ENCODE measurements at places on chromosomes 6 and 20.

DNA sequence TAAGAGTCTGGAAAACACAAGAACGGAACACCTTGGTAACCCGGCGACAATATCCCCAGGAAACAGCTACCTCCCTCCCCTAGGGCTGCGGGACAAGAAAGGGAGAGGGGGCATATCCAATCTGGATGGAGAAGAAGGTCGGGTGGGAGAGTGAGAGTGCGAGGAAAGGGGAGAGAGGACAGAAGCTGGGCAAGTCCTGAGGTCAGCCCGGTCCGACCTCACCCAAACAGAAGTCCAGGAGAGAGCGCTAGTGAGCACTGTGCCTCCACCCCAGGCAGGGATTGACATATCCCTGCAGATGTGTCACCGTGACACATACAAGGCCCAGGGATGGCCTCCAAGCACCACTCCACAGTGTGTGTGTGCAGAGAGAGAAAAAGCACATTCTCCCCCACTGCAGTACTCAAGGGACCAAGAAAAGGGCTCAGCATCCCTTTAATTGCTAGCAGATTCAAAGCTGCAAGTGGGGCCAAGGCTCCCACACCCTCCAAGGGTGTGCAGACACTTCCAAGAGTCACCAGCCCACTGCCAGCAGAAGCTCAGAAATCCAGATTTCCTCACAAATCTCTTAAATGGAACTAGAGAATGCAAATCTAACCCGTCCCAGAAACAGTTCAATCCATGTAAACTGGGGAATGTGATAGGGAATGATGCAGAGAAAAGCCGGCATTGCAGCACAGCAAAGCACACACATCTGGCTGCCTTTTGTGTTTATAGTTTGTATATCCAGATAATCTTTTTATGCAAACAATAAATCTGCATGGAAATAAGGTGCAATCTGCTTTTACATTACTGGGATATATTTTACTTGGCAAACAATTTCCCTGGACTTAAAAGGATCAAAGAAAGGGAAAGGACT is 3.1 kb downstream of the PXDC1 start:
- DNase-seq, result peak; percentile 9

GRCh38 chr6:145811741-145812140 is 2.9 kb downstream of the FBXO30 start:
- DNase-seq, result no peak

DNA sequence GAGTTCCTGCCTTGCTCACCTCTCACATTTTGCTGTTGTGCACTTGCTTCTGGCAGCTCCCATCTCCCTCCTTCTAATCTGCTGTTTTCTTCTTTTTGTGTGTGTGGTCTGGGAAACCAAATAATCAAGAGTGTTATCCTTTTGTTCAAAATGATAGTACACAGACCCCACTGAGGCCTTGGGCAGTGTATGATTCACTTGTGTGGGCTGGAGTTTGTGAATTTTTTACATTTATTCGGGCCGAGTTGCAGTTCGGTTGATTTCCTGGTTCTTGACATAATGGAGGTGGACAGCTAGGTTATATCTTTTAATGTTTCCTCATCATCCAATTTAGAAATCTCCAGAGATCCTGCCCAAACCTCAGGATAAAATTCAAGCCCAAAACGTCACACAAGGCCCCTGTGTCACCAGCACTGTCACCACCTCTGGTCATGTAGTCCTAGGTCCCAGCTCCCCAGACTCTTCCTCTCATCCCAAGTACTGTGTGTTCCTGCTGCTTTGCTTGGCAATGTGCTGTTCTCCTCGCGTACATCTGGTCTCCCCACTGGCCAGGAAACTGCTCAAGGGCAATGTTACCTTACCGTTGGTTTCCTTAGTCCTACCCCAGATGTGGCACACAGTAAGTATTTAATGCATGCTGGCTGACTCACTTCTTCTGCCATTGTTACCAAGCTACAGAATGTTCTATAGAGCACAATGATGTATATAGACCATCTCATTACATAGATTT is 55.7 kb upstream of the PHACTR2 start:
- DNase-seq, result no peak

DNA sequence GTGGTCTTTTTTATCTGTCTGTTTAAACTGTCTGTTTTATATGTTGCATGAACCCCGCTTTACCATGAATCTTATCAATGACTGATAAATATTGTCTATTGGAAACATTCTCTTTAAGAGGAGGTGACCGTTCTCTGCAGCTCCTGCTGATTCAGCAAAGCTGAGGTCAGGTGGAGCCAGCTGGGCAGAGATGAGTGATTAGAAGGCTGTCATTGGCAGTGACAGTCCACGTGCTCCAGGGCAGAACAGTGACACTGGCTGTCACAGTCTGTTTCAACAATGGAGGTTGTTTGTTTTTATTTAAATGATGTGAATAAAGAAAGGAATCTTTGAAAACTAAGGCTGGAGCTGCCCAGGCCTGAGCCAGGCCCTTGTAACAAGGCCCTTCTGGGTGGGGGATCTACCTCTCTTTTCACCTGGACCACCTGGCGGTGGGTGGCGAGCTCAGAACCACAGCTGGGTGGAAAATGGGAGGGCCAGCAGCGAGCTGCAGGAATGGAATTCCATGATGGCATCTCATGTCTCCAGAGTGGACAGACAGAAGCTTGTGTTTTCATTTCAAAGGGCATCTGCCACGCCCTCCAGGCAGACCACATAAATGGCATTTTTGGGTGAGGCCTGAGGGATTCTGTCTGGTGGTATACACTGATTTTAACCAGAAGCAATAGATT is 12.6 kb downstream of the SYNJ2 start:
- no peak for DNase-seq

DNA sequence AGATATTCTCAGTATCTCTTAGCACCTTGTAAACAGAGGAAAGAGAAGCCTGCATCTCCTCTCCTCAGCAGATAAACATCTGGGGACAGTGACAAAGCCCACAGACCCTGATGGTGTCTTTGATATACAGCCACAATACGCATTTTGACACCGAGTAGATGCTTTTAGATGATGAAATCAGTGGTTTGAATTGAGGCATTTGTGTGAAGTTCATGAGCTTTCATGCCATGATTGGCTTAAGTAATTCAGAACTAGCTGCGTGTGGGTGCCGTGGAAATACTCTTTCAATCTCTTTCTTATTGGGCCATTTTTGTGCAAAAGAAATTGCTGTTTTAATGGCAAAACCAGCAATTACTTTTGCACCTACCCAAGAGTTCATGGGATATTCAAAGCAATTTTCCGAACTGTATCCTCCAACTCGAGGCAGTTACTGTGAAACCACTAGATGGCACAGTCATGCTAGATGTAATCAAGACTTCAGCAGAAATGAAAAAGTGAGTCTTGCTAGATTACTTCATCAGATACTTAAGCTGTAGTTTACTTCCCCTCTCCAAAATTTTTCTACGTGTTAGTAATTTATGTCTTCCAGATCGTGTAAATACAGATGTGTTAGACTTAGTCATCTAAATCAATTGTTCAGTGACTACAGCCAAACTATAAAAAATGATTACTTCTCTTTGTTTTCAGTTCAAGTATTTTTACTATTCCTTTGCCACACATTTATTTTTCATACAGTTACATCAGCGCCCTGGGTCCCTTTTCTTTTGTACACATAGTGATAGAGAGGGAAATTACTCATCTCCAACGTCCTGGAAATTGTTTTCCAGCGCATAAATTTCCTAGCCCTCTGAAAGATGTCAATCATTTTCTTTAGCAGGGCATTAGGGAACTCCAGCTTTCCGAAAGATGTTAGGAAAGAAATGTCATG is 49.4 kb downstream of the IYD start:
- peak; percentile 49 for DNase-seq

DNA sequence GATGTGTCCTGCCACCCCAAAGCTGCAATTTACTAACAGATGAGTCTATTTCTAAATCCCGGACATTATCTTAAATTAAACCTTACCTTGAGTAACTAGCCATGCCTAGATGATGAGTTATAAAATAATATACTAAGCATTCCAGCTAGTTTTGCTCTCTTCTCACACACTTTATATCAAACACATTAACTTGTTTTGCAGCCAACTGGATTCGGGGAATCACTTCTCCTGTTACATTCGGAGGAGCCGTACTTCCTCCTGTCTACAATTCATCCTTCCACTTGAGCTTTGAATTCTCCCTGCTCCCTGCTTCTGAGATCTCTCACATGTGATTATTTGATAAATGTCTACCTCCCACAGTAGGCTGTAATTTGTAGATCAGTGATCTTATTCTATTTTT is 420.1 kb downstream of the GJA1 start:
- no peak for DNase-seq

DNA sequence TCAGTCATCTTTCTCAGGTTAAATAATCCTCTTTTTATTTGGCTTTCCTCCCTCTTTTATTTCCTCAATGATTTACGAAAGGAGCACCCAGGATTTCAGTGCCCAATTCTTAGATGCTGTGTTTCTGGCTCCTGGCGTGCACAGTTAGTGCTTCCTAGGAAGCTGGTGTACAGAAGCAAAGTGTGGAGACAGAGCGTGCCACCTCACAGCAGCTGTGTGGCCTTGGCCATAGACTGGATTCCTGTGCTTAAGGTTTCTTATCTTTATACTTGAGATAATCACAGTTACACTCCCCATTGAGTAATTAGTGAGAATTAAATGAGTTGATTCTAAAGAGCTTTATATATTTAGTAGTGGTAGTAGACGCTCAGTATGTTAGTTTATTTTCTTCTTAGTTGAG is 39.7 kb upstream of the GJA1 start:
- DNase-seq, result no peak

- DNase-seq, result no peak
Measured at GRCh38 chr6:52190409-52190808, 4.2 kb downstream of the IL17A start.

GRCh38 chr6:93779086-93779841 is 359.9 kb upstream of the EPHA7 start:
- no peak for DNase-seq

- no peak for DNase-seq
Measured at GRCh38 chr6:83151114-83151513, 42.0 kb downstream of the PGM3 start.

DNA sequence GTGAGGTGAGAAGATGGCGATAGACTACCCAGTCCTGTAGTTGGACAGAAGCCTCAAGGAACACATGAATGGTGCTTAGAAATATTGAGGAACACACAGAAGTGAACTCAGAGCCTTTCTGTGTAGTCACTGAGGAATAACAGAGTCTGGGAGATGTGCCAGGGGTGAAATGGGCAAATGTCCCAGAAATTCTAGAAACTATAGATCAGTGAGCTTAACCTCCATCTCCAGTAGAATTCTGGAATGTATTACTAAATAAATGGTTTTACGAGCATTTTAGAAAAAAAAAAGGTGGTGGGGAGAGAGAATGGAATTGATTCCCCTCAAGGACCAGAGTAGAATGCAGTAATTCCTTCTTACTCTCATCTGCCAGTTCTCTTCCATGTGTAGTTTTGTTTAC is 380.0 kb downstream of the LMBRD1 start:
- DNase-seq, result no peak

- no peak for DNase-seq
Measured at GRCh38 chr6:6331393-6331792, 10.9 kb upstream of the F13A1 start.

DNA sequence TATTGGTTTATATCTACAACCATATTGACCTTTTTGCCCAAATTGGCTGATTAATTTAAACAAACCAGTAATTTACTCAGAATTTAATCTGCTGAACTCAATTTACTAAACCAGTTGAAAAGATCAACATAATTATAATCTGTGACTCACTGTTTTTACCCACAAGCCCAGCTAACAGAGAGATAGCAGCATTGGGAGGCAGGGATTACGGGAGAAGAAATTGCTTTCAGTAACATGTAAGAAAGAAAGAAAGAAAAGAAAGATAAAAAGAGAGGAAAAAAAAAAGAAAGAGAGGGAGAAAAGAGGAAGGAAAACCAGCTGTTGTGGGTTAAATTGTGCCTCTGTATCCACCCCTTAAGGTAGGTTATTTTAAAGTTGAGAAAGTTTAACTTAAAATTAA is 13.3 kb upstream of the RHAG start:
- DNase-seq, result no peak

GRCh38 chr6:13452346-13453117 is 34.9 kb downstream of the GFOD1 start:
- DNase-seq, result no peak

DNA sequence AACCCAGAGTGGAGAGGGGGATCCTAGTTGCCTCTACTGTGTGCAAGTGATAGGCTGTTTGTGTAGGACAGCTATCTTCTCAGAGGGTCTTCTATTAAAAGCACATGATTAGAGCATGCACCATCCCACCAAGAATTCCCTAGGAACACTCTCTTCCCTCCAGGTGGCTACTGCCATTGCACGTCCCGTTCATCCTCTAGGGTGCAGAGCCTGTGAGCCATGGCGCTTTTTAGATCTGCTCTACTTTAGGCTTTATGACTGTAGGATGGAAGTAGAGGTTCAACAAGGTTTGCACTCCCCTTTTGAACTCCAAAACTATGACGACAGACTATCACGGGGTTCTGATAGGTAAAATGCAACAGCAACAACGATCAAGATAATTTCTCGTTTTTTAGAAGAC is 90.5 kb upstream of the SAMD5 start:
- DNase-seq, result no peak

DNA sequence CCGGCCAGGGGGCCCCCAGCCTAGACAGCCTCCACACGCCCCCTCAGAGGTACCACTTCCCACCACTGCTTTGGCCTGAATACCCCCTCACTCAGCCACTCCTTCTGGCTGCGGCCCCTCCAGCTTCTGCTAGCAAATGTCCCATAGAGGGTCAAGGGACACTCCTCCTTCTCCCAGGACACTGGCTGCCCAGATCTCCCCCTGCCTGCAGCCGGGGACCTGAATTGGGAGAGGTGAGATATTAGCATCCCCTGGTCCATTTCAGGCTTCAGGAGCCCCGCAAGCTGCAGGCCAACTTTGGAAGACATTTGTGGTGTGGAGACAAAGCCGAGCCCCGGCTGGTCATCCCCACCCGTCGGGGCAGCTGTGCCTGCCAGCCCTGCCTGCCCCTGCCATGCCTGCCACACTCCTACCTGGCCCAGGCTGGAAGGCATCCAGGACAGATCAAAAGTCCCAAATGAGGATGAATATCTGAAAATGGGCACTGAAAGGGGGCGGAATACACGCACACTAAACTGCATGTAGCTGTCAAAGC is 32.5 kb upstream of the FOXC1 start:
- no peak for DNase-seq

DNA sequence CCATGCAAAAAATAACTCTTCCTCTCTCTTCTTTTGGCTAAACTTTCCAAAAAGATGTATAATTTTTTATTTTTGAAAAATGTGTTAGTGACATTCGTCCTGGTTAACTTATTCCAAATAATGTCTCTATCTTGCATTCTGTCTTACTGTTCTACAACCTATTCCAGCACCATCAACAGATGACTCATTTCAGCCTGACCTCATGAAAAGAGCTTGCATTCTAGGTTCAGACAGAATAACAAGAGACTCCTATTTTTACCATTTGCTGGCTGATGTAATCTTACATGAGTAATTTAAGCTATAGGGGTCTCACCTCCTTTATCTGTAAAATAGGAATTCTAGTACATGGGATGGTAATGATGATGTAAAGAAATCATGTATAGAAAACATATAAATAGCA is 109.0 kb downstream of the FUT9 start:
- no peak for DNase-seq

Measured in NCI-H526 treated with DMSO at 0.1 percent for 48 hours (cell line).